Activated CD4-positive, CD25-positive, alpha-beta regulatory T cell treated with anti-CD3 and anti-CD28 coated beads, Interleukin-2, amount 50 U/mL, for 16 hours (primary cell): ENCODE measurements at places on chromosomes 1 and 21.

- DNase-seq: no peak
Measured at GRCh38 chr1:236320671-236321070, 38.9 kb upstream of the ERO1B start.

- no peak for DNase-seq
Measured at GRCh38 chr1:12486401-12487005, 131.5 kb downstream of the DHRS3 start.

GRCh38 chr1:158398818-158399514, at the start of gene OR10T2:
TSS of gene OR10T2 (minus strand) at chr1:158399466. CDS start at chr1:158399466, 0 bp downstream.
- DNase-seq: no peak

- no peak for DNase-seq
Measured at GRCh38 chr1:178864326-178864725, 6.6 kb downstream of the ANGPTL1 start.

DNA sequence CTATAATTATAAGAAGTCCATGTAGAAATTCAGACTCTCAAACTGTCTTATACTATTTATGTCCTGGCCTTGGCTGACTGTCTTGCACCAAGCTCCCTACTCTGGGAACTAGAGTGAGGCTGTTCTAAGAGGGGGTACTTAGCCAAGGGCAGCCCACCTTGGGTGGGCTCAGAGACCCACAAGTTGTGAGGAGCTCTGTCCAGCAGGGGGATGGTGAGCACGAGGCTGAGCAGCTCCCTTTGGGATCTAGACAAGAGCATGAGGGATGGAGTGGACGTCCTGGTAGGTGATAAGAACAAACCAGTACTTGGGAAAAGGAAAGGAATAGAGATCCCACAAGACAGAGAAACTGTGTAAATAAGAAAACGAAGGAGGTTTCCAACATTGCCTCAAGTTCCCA, 127.1 kb upstream of the SLC44A3 start:
- no peak for DNase-seq

- DNase-seq: no peak
Measured at GRCh38 chr1:52856026-52856425, 13.5 kb downstream of the ZYG11A start.

DNA sequence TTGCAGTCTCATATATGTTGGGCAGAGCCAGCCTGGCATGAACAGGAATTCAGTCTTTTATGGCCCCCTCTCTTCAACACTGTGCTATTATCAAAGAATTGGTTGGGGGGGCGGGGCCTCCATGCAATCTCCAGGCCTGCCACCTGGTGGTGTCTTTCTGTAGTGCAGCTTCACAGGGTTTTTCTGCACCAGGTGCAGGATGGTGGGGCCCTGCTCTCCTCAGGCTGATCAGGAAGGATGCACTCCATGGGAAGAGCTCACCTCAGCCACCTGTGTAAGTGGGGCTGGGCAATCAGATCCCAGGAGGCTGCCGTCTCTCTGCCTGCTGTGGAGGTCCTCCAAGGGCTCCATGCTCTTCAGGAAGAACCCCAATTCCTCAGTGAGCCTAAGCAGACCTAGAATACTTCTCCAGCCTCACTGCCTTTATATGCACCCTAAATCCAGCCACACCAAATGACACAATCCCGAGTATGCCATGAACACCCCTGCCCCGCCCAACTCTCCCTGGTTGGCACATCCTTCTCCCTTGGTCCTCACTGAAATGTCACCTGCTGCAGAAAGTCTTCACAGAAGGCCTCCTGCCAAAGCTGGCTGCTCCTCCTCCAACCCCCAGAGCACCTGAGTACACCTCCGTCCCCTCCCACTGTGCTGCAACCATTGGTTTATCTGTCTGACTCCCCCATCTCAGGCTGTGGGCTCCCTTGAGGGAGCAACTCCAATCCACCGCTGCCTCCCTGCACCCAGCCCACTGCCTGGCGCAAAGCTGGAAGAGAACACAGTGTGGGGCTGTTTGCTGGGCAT, 16.5 kb downstream of the STK40 start:
- DNase-seq: peak; percentile 73

GRCh38 chr1:56025942-56026341, 553.4 kb downstream of the PLPP3 start:
- no peak for DNase-seq

GRCh38 chr1:201945863-201946223, 505 bp downstream of the LMOD1 start:
- DNase-seq: no peak

DNA sequence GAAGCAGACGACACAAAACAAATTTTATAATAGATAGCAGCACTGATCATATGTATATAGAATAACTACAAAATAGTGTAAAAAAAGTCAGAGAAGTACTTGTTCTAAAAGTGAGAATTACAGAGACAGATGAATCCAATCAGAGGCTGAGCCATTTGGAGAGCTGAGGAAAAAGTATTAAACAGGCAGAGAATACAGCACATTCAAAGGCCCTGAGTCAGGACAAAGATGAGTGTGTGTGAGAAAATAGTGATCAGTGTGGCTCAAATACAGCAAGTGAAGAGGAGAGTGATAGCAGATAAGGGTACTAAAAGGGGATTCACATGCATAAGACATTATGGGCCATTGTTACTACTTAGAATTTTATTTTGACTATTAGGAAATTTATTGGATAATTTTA, 430.6 kb upstream of the BRINP3 start:
- no peak for DNase-seq

- no peak for DNase-seq
Measured at GRCh38 chr1:9733160-9733789, 81.7 kb downstream of the PIK3CD start.

GRCh38 chr1:25008192-25008485, 78.1 kb upstream of the RUNX3 start:
- DNase-seq: no peak

DNA sequence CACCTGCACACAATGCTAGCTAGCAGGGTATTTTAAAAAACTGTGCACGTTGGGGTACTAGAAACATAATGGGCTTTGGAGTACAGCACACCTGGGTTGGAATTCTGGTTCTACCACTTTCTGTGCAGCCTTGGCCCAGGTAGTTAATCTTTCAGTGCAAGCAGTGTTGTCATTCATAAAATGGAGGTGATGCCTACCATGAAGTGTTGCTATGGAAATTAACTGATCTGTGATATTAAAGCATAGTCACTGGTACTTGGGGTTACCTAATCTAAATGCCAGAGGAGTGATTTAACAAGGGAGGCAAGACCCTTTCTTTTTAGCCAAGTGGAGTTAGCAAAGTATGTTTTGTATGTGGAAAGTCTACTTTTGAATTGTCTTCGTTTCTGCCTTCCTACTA, 18.0 kb downstream of the ATP1B1 start:
- DNase-seq: no peak

DNA sequence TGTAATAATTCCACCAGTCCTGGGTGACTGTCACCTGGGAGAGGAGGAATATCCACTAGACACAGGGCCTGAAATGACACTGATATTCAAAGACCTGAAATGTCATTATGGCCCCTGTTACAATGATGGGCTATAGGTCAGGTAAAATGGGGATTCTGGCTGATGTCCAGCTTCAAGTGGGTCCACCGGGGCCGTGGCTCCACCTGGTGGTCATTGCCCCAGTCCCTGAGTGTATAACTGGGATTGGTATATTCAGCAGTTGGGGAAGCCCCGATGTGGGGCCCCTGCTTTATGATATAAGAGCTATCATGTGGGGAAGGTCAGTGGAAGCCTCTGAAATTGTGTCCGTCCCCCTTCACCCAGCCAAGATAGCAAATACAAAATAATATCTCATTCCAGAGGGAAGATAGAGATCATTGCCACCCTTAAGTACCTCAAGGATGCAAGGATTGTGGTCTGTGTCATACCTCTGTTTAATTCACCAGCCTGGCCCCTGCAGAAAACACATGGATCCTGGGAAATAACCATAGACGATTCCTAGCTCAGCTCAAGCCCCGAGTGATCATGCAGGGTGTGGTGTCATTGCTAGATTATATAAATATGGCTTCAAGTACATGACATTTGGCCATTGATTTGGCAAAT, 19.4 kb downstream of the PLEKHO1 start:
- DNase-seq: no peak

DNA sequence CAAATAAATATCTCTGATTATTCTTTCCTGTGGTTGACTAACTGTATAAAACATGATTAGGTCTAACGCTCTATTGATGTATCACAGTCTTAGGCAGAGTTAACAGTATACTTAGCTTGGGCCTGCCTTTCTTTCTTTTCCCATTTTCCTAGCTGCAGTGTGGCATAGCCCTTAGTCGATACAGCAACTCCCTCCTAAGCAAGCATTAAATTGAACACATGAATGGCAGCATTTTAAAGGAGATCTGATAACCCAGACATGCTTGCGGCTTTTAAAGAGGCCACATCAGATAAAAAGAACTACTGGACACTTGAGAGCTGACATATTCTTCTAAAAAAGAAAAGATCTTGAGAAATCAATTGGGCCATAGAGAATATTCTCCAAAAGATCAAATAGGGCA, 312.0 kb upstream of the TMPRSS15 start:
- DNase-seq: no peak

DNA sequence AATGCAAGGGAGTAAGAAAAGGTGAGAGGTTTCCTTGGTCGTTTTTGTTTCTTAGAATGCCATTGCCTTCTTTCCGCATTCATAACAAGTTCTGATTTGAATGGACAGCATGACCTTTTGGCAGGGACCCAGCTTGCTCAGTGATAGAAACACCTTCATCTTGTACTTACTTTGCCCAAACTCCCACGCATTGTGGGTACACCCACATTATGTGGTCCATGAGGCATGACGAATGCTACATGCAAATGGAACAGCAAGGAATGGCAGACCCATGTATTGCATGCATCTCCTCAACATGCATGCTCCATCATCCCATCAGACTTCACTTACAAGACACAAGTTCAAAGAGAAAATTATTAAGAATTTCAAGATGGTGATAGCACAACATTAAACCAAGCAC, 102.8 kb downstream of the CDC7 start:
- no peak for DNase-seq

GRCh38 chr1:1232796-1233566, 944 bp downstream of the B3GALT6 start:
- DNase-seq: no peak

- DNase-seq: no peak
Measured at GRCh38 chr1:11059155-11059967, 457 bp downstream of the SRM start.

DNA sequence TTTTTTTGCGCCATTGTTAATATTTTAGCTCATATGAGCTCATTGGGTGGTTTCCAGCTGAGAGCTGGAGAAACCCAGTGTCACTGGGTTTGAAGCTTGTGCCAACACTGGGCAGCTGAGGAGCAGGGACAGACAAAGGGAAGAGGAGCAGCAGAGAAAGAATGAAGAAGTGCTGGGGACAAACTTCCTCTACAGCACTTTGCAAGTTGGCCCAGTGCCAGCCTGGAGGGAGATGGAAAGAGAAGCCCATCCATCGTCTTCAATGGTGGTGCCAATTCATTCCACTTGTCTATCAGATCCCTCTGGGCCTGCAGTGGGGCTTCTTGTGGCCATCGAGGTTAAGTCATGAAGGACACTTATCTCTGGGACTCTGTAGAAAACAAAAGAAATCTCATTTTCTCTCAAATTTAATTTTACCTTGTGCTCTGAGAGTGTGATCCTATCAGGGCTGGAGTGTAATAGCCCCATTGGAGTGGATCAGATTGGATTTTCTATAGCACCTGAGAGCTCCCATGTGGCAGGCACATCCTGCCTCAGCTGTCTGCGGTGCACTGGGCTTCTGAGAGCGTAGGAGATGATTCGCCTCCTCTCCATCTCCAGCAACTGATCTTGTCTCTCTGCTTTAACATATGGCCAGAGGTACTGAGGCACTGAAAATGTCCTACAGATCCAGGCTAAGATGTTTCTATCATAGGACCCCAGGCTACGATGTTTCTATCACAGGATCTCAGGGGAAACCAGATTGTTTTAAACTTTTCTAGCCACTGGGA, 114.7 kb downstream of the TNR start:
- no peak for DNase-seq

GRCh38 chr1:16139473-16139962, 16.4 kb downstream of the EPHA2 start:
- DNase-seq: no peak

- no peak for DNase-seq
Measured at GRCh38 chr1:90779573-90779972, 62.5 kb upstream of the BARHL2 start.

DNA sequence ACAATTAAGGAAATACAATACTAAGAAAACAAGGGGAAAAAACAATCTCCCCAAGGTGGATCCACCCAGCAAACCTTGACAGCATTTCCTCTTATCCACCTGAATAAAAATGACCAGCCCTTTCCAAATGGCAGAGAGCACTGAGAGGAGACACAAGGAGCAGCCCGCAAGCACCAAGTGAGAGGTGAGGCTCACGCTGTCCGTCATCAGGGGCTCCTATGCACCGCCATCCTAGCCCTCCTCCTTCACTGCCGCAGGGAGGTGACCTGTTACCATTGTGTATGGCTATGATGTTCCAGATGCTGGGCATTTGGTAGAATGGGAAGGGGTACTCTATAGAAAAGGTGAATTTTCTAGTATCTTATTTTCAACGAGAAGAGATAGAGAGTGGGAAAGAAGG, 31.2 kb upstream of the IL20 start:
- DNase-seq: no peak

DNA sequence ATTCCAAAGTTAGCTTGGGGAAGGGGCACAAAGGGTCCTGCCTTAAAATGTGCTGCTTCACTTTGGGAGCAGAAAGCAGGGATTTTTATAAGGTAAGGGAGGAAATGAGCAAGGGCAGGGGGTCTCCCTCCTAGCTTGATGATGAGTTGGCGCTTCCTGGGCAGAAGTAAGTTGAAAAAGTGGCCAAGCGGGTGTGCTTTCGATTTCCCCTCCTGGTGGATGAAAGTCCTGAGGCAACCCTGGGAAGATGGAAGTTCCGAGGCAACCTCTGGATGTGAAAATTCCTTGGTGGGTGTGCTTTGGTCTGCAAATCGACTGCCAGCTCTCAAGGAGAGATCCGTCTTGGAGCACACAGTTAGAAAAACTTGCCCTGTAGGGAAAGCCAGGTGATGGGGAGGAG, 41.7 kb upstream of the CD2 start:
- DNase-seq: no peak

GRCh38 chr1:202648605-202649226, 61.5 kb downstream of the SYT2 start:
- DNase-seq: no peak

- DNase-seq: no peak
Measured at GRCh38 chr1:112800289-112800688, 85.2 kb upstream of the PPM1J start.

DNA sequence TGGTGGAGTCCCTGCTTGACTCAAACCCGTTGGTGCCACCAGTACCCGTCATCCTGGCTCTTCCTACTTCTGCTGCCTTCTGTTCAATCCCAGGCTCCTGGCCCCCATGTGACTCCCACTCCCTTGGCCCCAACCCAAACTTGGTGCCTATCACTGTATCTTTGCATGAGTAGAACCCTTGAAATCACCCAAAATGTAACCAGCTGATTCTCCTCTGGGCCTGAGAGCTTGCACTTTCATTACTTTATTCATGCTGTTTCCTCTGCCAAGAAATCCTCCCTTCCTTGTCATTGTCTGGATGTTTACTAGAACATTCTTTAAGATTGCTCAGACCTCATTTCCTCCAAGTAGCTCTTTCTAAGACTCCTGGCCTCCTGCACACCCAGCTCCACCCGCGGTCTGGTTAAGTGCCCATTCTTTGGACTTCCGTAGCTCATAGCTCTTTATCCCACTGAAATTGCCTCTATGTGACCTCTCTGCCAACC, 15.7 kb downstream of the PTAFR start:
- DNase-seq: no peak

GRCh38 chr1:231357831-231358354, 19.8 kb downstream of the SPRTN start:
- DNase-seq: no peak

- no peak for DNase-seq
Measured at GRCh38 chr1:205792481-205792881, 17.2 kb upstream of the RAB29 start.

GRCh38 chr1:19384772-19385187, 72.7 kb downstream of the SLC66A1 start:
- DNase-seq: no peak
